ENCODE measurements at places on chromosomes 2 and 18. TPM values are rescaled to one million over a fixed set of nuclear protein-coding genes. Genes with fewer than 3 reads are reported as not detected.
A peak's percentile ranks its signal among the peaks of the same experiment; 100 is the strongest.

The HDHD2 gene
- 34.2 TPM for total RNA-seq

DNA sequence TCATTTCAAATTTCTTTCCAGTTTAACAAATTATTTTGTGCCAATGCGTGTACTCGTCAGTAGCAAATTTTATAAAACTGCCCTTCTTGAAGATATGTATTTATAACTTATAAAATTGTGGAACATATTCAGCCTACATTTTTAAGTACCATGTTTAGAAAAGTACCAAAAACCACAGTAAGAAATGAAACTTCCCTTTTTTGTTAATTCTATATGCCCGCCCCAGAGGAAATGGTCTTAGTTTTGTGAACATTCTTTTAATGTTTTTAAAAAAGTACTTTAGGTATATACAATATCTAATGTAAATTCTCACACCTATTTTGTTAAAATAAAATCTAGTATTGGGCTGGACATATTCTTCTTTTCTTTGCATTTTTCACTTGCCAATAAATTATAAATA is 1.2 kb downstream of the UGT1A9 start:
- DNase-seq: no peak

GRCh38 chr2:130369311-130369964 is 13.6 kb downstream of the PTPN18 start:
- DNase-seq: no peak

The AUP1 gene
- total RNA-seq: 53.7 TPM

- no peak for DNase-seq
Measured at GRCh38 chr18:4551001-4551360, 95.9 kb upstream of the DLGAP1 start.

GRCh38 chr18:13520306-13520705 is 206.1 kb downstream of the FAM210A start:
- DNase-seq: peak; percentile 78

GRCh38 chr2:14656146-14656545 is 23.6 kb downstream of the LRATD1 start:
- no peak for DNase-seq
